ENCODE measurements at places on chromosomes 1 and 21.

DNA sequence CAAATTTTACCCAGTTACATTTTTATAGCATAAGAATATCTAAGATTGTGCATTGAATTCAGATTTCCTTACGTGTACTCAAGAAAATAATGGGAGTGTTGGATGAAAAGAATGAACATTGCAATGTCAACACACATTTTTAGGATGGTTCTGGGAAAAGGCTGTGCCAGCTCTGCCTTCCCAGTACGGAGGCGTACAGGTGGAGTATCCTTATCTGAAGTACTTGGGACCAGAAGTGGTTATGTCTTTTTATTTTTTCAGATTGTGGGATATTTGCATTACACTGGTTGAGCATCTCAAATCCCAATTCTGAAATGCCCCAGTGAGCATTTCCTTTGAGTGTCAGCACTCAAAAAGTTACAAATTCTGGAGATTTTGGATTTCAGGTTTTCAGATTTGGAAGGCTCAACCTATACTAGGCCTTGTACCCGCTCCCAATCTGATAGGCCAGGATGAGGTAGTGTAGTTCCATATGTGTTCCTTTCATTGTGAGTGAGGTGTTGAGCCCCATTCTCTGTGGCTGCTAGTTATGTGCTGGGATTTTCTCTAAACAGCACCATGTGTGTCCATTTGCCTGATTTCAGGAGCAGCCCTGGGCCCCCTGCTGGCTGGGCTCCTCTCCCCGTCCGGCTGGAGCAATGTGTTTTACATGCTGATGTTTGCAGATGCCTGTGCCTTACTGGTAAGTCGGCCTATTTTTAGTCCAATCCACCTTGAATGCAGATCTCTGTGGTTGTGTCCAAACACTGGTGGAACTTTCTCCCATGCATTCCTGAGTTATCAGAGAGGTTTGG lies 60.8 kb downstream of the SLC37A1 start:
- no peak for DNase-seq

DNA sequence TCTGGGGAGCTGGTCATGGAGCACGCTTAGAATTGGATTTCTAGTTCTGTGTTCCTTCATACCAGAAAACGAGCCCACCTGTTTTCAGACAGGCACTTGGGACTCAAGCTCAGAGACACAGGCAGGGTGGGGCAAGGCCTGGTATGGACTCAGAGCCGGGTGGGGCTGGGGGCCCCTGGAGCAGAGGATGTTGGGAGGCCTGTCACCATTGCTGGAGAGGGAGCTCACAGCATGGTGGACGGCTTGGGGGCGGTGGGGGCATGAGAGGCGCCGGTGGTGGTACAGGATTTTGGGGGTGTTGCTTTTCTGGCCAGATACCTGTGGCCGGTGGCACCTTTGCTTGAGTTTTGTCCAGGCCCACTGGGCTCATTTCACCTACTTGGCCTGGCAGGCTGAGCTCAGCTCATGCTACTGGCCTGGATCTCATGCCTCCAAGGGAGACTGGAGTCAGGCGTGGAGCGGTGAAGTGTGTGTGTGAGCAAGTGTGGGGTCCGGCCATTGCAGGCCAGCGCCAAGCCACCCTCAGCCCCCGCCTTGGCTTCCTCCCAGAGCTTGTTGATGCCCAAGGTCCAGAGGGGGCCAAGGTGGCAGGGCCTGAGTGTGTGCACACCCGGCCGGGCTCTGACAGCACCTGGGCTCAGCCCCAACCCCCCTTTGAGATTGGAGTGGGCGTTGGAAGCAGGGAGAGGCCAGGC lies 8.7 kb downstream of the SLX9 start:
- no peak for DNase-seq

GRCh38 chr1:156842618-156843300 lies 16.2 kb downstream of the INSRR start:
- DNase-seq = no peak

DNA sequence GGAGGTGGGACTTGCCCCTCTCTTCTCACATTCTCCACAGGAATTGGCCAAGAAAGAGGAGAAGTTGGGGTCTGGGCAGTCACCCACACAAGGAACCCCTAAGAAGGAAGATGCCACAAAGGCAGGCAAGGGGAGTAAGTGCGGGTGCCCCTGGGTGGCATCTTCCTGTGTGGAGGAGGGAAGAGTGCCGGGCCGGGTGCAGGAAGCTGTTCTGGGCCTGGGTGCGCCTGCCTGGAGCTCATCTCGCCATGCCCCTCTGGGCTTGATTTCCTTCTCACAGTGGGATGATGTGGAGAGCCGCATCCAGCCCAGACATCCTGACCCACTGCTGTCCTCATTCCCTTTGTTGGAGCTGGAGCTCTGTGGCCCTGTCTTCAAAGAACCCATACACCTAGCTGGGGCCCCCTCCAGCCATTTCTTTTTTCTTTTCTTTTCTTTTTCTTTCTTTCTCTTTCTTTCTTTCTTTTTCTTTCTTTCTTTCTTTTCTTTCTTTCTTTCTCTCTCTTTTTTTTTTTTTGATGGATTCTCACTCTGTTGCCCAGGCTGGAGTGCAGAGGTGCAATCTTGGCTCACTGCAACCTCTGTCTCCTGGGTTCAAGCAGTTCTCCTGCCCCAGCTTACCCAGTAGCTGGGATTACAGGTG lies 9.3 kb downstream of the LRRC71 start:
- DNase-seq = no peak

- DNase-seq = peak; percentile 70
Measured at GRCh38 chr1:7471836-7472235, 299.3 kb upstream of the VAMP3 start.

DNA sequence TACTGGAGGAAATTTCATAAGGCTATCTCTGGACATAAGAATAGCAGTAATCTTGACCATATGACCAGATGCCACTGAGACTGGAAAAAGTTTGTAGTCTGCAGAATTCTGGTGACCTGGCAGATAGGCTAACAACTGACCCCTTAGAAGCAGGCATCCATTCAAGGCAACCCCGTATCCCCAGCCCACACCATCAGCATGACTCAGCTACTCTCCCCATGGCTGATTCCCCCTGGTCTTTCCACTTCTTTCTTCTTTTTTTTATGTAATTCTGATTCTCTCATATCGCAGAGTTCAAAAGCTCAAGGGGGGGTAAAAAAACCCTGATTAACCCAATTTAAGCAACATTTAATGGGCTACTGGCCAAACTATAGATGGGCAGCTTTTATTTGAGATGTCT lies 243.1 kb downstream of the ZNF648 start:
- DNase-seq = no peak

DNA sequence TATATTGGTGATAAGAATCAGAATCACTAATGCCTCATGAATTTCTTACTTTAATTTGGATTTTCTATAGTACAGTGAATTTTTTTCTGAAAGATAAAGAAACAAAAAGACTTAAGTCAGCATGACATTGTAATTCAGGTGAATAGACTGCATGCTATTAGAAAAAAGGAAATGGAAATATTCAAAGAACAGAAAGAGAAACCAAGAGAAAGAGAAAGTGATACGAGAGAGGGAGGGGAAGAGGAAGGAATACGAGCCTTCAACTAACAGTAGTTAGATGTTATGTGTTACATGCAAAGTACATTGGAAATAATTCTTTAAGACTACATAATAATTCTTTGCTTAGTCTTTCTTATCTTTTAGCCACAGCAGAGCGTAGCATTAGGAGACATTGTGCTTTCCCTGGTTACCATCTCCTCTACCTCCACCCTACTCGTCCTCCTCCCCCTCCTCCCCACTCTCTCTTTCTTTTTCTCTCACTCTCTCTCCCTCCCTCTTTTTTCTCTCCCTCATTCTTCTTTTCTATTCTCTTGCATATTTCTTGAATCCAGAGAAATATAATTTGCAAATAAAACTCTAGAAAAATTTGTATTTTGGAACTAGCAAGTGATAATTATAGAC lies 46.4 kb upstream of the ADGRL4 start:
- DNase-seq = no peak

DNA sequence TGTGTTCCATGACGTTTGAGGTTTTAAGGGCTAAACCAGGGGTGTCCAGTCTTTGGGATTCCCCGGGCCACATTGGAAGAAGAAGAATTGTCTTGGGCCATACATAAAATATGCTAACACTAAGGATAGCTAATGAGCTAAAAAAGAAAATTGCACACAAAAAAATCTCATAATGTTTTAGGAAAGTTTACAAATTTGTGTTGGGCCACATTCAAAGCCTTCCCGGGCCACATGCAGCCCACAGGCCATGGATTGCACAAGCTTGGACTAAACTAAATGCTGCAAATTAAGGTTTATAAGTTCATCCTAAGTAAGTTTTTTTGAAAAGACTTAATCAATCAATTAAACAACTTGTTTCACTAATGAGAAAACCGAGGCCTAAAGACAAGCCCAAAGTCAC lies 21.9 kb downstream of the NIBAN1 start:
- no peak for DNase-seq

DNA sequence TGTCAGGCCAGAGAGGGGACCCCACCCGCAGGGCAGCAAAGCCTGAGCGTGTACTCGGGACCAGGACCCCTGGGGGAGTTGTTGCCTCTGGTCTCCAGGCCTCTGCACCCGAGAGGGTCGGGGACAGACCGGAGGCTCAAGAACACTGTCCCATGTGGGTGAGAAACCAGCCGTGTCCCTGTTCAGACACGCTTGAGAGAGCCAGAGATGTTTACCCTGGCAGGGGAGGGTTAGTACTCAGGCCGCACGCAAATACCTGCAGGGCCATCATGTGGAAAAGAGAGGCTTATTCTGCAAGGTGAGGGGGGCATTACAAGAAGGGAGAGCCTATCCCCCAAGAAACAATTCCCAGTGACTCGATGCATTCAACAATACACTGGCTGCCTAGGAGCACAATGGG lies 74.0 kb upstream of the ARHGEF16 start:
- no peak for DNase-seq

GRCh38 chr1:72526926-72527325 lies 244.6 kb upstream of the NEGR1 start:
- no peak for DNase-seq

DNA sequence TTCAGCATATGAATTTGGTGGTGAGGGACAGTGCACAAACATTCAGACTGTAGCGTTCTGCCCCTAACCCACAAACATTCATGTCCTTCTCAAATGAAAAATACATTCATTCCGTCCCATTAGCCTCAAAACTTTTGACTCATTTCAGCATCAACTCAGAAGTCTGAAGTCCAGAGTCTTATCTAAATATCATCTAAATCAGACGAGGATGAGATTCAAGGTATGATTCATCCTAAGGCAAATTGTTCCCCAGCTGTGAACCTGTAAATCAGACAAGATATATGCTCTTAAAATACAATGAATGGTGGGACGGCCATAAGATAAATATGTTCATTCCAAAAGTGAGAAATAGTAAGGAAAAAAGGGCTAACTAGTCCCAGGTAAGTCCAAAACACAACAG lies 1195.6 kb upstream of the ADGRL4 start:
- no peak for DNase-seq

DNA sequence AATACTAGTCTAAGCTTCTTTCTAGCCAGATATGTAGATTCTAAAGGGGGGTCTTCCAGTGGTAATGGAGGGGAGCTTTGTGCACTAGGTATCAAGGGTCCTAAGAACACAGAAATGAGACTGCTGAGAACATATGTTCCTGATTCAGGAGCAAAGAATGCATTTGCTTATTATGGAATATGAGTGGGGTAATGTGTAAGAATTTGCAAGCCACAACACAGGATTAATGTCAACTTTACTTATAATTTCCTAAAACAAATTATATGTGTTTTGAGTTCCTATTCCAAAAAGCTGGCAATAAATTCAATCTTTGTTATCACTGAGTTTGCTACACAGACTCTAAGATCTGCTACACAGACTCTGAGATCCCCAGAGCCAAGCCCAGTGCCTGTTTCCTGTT lies 357.0 kb upstream of the PTBP2 start:
- no peak for DNase-seq

DNA sequence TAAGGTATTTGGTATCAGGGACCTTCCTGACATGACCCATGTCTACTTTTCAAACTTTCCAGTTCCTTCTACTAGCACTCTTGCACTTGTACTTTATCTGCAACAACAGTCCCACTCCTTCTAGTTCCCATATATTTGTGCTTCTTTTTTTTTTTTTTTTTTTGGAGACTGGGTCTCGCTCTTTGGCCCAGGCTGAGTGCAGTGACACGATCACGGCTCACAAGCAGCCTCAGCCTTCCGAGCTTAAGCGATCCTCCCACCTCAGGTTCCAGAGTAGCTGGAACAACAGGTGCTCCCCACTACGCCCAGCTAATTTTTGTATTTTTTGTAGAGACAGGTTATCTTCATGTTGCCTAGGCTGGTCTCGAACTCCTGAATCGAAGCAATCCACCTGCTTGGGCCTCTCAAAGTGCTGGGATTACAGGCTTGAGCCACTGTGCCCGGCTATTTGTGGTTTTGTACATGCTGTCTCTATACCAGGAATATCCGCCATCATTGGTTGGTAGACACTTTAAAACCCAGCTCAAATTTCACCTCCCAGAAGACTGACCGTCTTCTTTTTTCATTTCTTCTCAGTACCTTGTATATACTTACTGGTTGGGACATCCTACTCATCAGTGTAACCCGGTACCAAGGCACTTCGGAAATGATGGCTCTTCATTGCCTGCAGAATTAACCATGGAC lies 1.1 kb downstream of the ZMYM1 start:
- no peak for DNase-seq

- DNase-seq = no peak
Measured at GRCh38 chr21:19529031-19529430, 1125.4 kb upstream of the TMPRSS15 start.

- no peak for DNase-seq
Measured at GRCh38 chr1:7576946-7577657, 194.0 kb upstream of the VAMP3 start.

- DNase-seq = no peak
Measured at GRCh38 chr1:155761736-155762405, 73.0 kb downstream of the DAP3 start.

DNA sequence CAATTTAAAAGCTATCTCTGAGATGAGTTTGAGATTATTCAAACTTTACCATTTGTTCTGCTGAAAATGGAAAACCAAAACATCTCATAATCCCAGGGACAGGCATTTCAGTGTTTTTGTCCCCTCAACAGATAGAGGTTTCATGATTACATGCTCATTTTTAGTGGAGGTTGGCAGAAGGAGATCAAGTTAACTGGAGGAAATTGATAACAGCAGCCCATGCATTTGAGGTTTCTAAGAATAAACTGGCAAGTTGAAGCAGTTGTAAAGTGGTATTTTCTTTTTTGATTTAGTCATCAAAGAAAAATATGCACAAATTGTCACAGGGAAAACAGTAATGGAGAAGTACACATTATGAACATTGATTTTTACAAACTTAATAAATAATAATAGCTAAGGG lies 205.8 kb downstream of the PLA2G4A start:
- DNase-seq = no peak

DNA sequence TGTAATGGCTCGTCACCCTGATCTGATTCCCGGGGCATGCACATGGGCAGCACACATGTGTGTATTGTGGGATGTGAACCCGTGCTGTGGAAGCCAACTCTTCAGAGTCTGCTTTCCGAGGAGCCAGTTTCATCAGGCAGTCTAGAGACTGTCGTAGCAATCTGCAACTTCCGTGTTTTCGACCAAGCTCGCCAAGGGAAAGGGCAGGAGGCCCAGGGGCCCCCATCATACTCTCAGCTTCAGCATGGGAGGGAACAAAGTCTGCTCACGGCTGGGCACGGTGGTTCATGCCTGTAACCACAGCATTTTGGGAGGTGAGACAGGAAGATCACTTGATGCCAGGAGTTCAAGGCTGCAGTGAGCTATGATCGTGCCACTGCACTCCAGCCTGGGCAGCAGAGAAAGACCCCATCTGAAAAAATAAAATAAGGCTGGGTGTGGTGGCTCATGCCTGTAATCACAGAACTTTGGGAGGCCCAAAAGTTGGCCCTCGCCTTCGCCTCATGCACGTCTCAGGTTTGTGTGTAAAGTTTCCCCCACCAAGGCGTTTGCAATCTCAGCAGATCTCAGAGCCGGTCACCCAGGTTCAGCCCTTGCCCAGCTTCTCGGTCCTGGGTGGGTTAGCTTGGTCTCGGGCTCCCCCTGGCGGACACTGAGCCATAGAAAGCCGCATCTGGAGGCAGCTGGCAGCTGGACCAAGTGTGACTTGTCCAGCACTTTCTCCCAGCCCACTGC lies 48.5 kb upstream of the SLC25A33 start:
- DNase-seq = peak; percentile 73

Measured in NCI-H2081 (cell line).